Cardiac ventricle fibroblast (primary cell): ENCODE measurements at places on chromosomes 4 and X. TPM values are rescaled to one million over a fixed set of nuclear protein-coding genes. Genes with fewer than 3 reads are reported as not detected.

RHOH gene
- not detected in 2 replicates for total RNA-seq

HSPA4L gene
- total RNA-seq = 1.4 and 2.9 TPM in 2 replicates

PROM1 gene
- not detected in 2 replicates for total RNA-seq

IL2RG gene
- total RNA-seq = not detected in 2 replicates

ERAS gene
- total RNA-seq = not detected in 2 replicates

ERCC6L gene
- total RNA-seq = 0.20 and 0.31 TPM in 2 replicates

MXRA5 gene
- 2.6 TPM in 2 replicates for total RNA-seq

SPANXA2 gene
- not detected in 2 replicates for total RNA-seq

ANOS1 gene
- total RNA-seq = 4.4 and 5.6 TPM in 2 replicates

LANCL3 gene
- 0.19 and 0.93 TPM in 2 replicates for total RNA-seq

SASH3 gene
- not detected in 2 replicates for total RNA-seq

DDX60 gene
- 13.3 and 19.3 TPM in 2 replicates for total RNA-seq

HMX1 gene
- total RNA-seq = not detected in 2 replicates

MCUB gene
- 6.3 and 17.3 TPM in 2 replicates for total RNA-seq

ENPEP gene
- total RNA-seq = 0.62 and 0.64 TPM in 2 replicates

CXCL1 gene
- total RNA-seq = 54.5 and 69.2 TPM in 2 replicates

KLHL4 gene
- 2.7 and 3.1 TPM in 2 replicates for total RNA-seq

NXF2B gene
- not detected in 2 replicates for total RNA-seq

CLCN4 gene
- 6.2 and 6.8 TPM in 2 replicates for total RNA-seq

CXorf49 gene
- not detected in 2 replicates for total RNA-seq

POLN gene
- 2.5 and 3.1 TPM in 2 replicates for total RNA-seq

RAB41 gene
- total RNA-seq = not detected in 2 replicates

CXorf65 gene
- not detected in 2 replicates for total RNA-seq

CLIC2 gene
- 2.9 and 5.2 TPM in 2 replicates for total RNA-seq

LDB2 gene
- total RNA-seq = 10.0 and 17.2 TPM in 2 replicates

BEND4 gene
- total RNA-seq = not detected in 2 replicates

ADH1A gene
- not detected in 2 replicates for total RNA-seq

SCARB2 gene
- 194 and 240 TPM in 2 replicates for total RNA-seq

MAML3 gene
- 5.5 and 6.0 TPM in 2 replicates for total RNA-seq

STS gene
- 7.5 and 8.0 TPM in 2 replicates for total RNA-seq

COX7B2 gene
- total RNA-seq = not detected in 2 replicates

HHIP gene
- total RNA-seq = 0.81 and 1.7 TPM in 2 replicates

GIMD1 gene
- not detected in 2 replicates for total RNA-seq

DBET gene
- total RNA-seq = not detected in 2 replicates

CCDC149 gene
- total RNA-seq = 8.5 and 10.5 TPM in 2 replicates

NXF2 gene
- not detected in 2 replicates for total RNA-seq

ARHGAP36 gene
- not detected in 2 replicates for total RNA-seq

BMP3 gene
- not detected in 2 replicates for total RNA-seq

HTR2C gene
- not detected in 2 replicates for total RNA-seq

TEC gene
- 0.29 and 1.1 TPM in 2 replicates for total RNA-seq
